ENCODE measurements at places on chromosomes 7 and 10. TPM values are rescaled to one million over a fixed set of nuclear protein-coding genes. Genes with fewer than 3 reads are reported as not detected.

The AKR1C1 gene
- total RNA-seq: not detected

The SEMA3C gene
- total RNA-seq: not detected

The RBP3 gene
- total RNA-seq: not detected

The SH2D4B gene
- total RNA-seq: not detected

The DUSP5 gene
- 0.97 TPM for total RNA-seq

The HECW1 gene
- 2.0 TPM for total RNA-seq

The MCM10 gene
- 87.8 TPM for total RNA-seq

The LRRD1 gene
- 0.42 TPM for total RNA-seq

The PAX2 gene
- not detected for total RNA-seq

The TRIM73 gene
- 26.2 TPM for total RNA-seq

The SUN3 gene
- 2.7 TPM for total RNA-seq

The CCL24 gene
- not detected for total RNA-seq

DNA sequence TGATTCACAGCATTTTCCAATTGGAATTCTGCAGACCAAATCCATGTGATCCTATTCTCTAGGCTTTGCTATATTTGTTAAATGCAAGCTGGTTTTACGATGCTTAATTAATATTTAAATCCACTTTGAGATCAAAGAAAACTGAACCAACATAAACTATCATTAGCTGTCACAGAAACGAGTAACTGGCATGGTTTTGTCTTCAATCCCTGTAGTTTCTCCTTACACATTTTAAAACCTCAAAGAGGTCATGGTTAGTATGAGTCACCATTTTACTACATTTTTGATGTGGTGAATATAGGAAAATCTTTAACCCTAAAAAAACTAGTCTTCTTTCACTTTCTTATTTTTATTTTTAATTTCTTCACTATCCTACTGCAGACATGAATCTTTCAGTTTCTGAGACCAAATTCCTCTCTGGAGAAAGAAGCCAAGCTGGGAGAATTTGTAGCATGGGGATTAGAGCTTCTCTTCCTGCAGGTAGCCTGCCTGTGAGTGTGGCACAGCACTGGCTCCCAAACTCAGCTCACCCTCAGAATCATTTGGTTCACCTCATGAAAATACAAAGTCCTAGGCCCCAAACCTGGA, 8.7 kb upstream of the LIPM start:
- no peak for DNase-seq

GRCh38 chr7:46368871-46369270, 447.8 kb upstream of the IGFBP3 start:
- DNase-seq: no peak

DNA sequence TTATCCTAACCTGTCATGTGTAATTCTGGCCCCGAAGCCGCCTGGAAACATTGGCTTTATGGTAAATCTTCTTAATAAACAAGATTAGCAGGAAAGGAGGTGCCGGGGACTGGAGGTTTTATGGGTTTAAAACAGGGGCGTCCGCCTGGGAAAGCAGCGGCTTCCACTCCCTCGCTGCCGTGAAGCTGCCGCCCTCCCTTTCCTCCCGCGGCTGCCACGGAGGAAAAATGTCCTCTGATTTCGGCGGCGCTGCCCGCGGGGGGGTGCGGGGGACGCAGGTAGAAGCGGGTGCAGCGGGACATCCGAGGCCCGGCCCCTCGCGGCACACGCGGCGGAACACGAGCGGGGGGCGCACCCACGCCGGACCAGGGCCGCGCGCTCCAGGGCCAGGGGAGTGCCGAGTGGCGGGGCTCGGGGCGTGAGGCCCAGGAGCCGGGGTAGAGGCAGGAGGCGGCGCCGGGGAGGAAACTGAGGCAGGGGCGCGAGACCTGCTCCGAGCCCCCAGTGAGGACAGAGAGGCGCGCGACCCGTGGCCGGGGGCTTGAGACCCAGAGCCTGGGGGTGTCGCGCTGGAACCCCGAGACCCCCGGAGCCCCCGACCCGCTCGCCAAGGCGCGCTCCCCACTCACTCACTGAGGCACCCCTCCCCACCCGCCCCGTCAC, 993 bp downstream of the PTPRN2 start:
- DNase-seq: no peak

GRCh38 chr10:131648386-131649020, 252.3 kb upstream of the PPP2R2D start:
- DNase-seq: no peak

DNA sequence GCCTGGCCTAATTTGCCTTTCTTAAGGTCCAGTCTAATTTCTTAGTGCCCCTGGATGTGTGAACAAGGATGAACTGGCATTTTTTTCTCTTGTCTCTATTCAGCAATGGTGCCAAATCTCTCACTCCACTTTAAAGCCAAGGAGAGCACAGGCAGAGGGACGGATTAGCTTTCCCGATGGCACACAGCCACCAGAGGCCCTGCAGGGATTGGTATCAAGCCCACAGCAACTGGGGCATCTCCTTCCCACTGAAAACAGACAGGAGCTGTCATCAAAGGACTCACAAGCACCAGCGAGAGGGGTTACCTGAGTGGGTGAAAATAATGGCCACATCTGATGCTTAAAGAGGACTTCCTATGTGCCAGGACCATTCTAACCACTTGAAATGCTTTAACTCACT, 83.1 kb downstream of the ITIH5 start:
- DNase-seq: no peak

DNA sequence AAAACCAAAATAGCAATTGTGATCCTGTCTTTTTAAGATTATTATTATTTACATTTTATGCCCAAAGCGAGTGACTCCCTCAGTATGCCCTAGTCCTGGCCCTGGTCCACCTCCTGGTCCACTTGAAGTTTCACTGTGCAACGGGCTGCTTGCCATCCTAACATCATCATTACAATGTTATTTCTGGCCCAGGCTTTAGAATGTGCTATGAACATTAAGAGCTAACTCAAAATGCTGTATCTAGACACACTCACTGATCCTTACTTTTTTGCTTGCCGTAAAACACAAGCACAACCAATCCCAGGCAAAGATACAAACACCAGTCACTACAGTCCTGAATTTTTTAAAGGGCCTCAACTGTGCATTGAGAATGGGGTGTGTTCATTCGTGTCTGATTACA, 38.4 kb downstream of the RHOBTB1 start:
- DNase-seq: no peak

DNA sequence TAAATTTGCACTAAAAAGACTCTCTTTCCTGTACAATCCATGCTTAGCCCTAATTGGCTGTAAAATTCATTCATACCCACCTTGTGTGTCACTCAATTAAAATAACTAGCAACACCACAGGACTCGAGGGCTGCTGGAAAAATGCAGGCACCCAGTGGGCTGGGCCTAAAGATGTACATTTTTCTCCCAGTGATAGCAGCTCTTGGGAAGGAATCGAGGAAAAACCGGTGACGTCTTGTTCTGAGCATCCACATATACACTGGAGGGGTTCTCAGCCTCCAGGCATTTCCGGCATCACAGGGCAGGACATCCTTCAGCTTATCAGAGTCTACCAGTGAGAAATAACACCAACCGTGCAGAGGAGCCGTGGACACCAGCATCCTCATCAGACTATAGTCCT, 85.8 kb upstream of the PITRM1 start:
- no peak for DNase-seq

- no peak for DNase-seq
Observed at GRCh38 chr10:36349445-36350078, 707.5 kb upstream of the FZD8 start.

- DNase-seq: no peak
Observed at GRCh38 chr7:148813890-148814289, 70.2 kb downstream of the EZH2 start.

DNA sequence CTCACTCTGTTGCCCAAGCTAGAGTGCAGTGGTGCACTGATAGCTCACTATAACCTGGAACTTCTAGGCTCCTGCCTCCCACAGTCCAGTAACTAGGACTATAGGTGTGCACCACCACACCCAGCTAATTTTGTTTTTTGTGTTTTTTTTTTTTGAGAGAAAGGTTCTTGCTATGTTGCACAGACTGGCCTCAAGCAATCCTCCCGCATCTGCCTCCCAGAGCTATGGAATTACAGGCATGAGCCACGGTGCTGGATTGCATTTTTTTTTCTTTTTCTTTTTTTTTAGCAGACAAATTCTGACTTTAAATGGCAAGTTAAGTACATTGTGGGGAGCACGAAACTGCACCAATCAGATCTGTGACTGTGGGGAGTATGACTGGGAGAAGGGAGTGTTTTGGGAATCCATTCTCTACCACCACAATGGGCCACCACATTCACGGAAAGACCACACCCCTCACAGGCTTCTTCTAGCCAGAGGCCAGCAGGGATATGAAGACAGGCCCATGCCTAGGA, 58.1 kb upstream of the MSMB start:
- no peak for DNase-seq

DNA sequence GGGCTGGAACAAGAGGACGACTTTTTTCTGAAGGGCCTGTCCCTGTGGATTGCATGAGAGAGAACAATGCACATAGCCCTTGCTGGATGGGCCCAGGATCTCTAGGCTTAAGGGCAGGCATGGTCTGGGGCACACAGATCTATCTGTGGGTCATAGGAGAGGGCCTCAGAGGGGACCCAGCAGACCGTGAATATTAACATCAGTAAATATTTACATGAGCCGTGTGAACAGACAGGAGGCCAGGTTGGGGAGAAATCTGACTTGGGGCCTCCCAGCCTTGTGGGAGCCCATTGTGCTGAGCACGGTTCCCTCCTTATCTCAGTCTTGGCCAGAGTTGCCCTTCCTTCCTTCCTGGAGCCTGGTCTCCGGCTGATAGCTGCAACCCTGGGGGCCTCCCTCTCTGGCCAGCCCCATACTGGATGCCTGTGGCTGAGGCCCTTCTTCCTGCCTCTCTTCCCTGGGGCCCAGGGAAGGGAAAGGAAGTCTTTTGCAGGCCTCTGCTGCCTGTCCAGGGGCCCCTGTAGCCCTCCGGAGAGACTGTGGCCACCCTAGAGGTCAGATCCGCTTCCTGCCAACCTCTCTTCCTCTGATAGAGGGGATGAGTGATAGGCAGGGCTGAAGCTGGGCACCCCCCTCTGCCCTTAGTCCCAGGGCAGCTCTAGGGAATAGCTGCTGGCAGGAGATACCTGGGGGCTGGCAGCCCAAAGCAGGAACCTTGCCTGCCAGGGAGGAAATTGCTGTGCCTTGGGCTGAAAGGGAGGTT, 44.5 kb upstream of the TRIM8 start:
- no peak for DNase-seq

DNA sequence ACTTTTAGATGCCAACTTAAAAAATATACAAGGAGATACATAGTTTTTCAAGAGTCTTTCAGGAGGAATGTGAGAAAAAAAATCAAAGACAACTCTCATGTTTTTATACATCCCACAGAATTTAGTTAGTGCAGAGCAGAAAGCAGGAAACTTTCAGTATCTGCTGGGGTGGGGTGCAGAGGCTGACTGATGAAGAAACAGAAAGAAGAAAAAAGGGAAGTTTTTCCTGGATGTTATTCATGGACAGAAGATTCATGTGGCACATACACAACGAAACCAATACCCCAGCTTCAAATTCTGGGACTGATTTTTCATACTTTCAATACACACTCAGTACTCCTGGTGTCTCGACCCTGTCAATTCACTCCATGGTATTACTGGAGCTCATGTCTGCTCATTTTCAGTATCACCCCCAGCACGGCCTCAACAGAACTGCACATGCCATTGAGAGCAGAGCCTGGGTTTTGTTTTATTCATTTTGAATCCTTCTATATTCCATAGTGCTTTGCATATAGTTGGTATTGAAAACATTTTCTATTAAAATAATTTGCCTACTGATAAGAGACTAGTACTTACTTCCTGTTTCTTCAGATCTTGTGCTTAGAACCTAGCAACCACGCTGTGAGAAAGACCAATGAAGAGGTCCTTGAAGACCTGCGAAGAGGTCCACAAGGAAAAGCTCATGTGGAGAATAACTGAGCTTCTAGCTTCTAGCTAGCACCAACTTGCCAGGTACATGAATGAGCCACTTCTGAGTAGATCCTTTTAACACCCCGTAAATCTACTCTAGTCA, 49.0 kb downstream of the NDUFB2 start:
- DNase-seq: no peak

DNA sequence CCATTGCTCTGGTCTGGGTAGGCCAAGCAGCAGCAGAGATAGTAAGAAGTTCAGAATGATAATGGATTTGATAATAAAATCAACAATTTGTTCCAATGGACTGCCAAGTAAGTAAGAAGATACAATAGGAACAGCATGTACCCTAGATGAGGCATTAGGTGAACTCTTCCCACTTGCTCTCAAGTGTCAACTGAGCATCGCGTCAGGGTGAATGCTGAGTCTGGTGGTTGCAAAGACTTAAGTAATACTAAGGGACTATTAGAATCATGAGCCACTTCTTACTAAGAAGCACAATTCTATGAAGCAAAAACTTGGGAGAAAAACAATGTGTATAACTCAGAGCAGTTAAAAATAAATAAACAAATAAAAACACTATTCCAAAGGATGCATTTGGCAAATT, 54.5 kb downstream of the LRRN3 start:
- DNase-seq: no peak

DNA sequence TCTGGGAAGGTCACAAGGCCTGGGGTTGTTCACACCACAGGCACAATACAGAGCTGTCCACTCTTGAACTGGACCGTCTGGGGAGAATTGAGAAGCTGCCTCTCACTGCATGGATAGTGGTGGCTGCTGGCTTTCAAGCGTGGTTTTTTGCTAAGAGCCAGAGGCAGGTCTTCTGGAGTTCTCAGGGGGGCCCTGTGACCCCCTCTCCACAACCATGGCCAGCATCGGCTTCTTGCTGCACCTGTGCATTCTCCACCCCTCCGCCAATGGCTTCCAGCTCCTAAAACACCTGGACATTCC, 140.3 kb downstream of the ADCY1 start:
- DNase-seq: no peak

GRCh38 chr10:132866601-132867381, 75.6 kb downstream of the CFAP46 start:
- no peak for DNase-seq

GRCh38 chr7:95676691-95677090, 80.4 kb upstream of the PDK4 start:
- no peak for DNase-seq

Measured in OCI-LY7 (cell line).